COR-L47 (cell line): ENCODE measurements at places on chromosomes 2 and 18.

GRCh38 chr2:234986390-234986789 is 34.6 kb downstream of the SH3BP4 start:
- no peak for DNase-seq

GRCh38 chr2:150587547-150588505 is 100.4 kb upstream of the RND3 start:
- no peak for DNase-seq

GRCh38 chr2:162184821-162185450 is 32.9 kb upstream of the GCG start:
- DNase-seq = no peak

- DNase-seq = no peak
These were observed 67.0 kb downstream of the MAP4K3 start for GRCh38 chr2:39370101-39370500.

DNA sequence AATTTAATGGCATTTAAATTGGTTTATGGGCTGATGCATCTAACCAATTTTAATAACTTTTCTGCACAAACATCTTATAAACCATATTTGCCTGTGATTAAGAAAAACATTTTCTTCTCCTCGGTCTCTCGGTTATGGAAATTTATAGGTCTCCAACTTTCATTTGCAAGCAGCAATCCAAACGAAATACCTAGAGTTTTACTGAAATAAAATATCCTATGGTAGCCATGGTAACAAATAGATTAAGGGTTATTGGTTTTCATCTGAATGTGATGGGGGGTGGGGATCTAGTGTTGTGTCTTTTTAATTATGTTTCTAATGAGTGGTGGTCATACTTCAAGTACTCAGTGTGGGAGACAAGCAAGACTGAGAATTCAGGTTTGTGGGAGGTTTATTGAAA is 2.9 kb downstream of the KLHL29 start:
- DNase-seq = no peak

GRCh38 chr2:143645921-143646645 is 516.9 kb downstream of the ARHGAP15 start:
- no peak for DNase-seq

- DNase-seq = no peak
These were observed 5.9 kb upstream of the ATP5MC3 start for GRCh38 chr2:175187378-175187777.

- DNase-seq = no peak
These were observed 6.9 kb downstream of the PRKD3 start for GRCh38 chr2:37317746-37318145.

DNA sequence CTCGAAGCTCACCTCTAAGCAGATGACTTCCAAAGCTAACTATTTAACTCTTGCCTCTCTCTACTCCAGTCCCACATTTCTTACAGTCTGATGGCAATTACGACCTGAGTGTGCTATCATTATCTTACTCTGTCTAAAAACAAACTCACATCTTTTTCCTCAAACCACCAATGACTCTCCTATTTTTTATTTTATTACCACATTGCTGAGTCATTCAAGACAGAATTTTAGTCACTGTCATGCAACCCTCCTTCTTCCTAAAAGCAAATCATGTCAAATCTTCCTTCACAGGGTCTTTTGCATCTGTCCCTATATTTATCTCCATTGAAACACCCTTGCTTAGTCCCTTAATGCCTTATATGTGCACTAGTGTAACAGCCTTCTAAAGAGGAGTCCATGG is 34.6 kb upstream of the C2orf15 start:
- DNase-seq = no peak

- DNase-seq = no peak
These were observed 27.7 kb downstream of the GRB14 start for GRCh38 chr2:164593541-164593940.

DNA sequence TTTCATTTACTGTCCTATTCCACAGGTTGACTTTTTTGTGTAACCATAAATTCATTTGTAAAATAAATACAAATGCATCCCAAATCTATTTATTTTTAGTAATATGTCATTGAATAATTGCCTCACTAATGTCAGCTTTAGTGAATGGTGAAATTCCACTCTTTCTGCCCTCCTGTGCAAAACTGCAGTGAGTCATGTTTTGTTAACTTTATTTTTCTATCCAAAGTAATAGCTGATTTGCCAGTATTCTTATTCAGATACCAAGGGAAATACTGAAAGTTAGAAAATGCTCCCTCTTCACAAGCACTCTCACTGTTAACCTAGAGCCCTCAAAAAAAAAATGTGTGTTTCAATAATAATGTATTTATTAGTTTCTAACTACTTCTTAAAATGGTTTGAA is 322.8 kb downstream of the RIT2 start:
- DNase-seq = no peak
